ENCODE measurements at places on chromosomes 7 and 10.

DNA sequence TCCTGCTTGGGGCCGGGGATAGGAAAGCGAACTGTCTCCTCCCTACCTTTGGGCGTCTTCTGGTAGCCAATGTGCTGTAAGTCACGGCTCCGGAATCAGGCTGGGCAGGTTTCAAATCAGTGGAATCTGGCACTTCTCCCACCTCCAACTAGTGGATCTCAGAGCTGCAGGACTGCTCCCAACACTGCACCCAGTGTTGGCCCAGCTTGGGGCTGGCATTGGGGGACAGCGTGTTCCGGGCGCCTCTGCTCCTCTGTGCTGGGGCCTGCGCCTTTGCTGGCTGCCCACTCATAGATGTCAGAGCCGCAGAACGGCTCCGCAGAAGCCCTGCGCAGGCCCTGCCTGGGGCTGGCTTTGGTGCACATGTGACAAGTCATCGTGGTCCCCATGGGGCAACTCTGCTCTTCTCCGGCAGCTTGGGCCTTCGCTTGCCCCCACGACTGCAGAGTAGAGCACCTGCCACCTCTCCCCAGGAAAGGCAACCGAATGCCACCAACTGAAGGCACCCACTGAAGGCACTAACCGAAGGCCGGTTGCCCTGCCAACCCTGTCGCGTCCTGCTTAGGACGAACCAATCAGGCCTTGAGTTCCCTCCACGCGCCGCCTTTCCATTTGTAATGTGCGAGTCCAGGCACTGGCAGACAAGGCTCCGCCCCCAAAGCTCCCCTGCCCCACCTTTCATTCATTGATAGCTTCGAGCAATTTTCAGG, 85.5 kb upstream of the ABI1 start:
- no peak for DNase-seq

DNA sequence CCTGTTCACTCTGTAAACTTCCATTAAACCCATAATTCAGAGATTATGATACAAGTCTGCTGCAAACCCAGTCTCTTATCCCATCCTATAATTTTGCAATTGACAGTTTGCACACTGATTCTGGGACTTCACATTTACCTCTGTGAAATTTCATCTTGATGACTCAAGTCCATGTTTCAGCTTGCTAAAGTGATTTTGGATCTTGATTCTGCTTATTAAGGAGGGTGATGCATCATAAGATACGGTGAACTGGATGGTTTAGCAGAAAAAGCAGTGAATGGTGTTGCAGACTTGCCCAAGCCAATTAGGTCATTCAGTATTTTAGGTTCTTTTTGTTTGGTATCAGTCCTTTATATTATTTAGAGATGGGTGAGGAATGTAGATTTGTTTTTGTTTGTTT, 125.5 kb upstream of the PODXL start:
- no peak for DNase-seq

- no peak for DNase-seq
These were observed 45.9 kb upstream of the C10orf90 start for GRCh38 chr10:126716366-126716765.

DNA sequence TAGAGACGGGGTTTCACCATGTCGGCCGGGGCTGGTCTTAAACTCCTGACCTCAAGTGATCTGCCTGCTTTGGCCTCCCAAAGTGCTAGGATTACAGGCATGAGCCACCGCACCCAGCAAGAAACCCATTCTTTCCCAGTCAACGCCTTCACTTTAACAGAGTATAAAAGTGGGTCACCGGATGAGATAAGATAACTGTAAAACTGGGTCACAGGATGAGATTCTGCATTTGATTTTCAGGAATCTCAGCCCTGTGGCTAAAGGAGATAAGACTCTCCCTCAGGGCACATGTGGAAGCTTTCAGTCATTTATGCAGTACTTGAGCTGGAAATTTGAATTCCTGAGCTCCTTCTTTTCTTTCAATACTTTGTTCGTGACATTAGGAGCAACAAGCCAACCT, 70.8 kb downstream of the LRRC17 start:
- DNase-seq = no peak

GRCh38 chr10:52258799-52259425, 55.2 kb upstream of the DKK1 start:
- DNase-seq = no peak

GRCh38 chr7:83936056-83936708, 258.4 kb downstream of the SEMA3A start:
- no peak for DNase-seq

GRCh38 chr10:91864744-91865143, 44.5 kb downstream of the FGFBP3 start:
- DNase-seq = no peak

- DNase-seq = no peak
These were observed 202.2 kb upstream of the ETV1 start for GRCh38 chr7:14191686-14192098.

DNA sequence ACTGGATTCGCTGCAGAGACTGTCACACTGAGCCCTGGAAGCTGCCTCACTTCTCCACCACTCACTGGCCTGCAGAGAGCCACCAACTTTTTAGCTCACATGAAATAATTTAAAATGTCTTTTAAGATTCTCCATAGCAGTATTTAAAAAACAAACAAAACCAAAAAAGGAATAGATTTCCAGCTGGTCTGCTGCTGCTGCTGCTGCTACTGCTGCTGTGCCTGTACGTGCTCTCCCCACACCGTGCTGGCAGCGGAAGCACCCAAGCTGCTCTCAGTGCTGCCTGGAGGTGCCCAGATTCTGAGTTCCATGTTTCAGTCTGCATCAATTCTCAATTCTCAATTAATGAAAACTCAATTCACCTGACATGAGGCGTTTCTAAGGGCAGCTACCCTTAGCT, 146.0 kb downstream of the USP6NL start:
- no peak for DNase-seq

GRCh38 chr10:99207340-99207739, 28.3 kb downstream of the HPSE2 start:
- DNase-seq = no peak

- DNase-seq = no peak
These were observed 231.8 kb downstream of the KCNMA1 start for GRCh38 chr10:77405771-77406241.

- DNase-seq = no peak
These were observed 124.5 kb downstream of the PRPF18 start for GRCh38 chr10:13711291-13711690.

DNA sequence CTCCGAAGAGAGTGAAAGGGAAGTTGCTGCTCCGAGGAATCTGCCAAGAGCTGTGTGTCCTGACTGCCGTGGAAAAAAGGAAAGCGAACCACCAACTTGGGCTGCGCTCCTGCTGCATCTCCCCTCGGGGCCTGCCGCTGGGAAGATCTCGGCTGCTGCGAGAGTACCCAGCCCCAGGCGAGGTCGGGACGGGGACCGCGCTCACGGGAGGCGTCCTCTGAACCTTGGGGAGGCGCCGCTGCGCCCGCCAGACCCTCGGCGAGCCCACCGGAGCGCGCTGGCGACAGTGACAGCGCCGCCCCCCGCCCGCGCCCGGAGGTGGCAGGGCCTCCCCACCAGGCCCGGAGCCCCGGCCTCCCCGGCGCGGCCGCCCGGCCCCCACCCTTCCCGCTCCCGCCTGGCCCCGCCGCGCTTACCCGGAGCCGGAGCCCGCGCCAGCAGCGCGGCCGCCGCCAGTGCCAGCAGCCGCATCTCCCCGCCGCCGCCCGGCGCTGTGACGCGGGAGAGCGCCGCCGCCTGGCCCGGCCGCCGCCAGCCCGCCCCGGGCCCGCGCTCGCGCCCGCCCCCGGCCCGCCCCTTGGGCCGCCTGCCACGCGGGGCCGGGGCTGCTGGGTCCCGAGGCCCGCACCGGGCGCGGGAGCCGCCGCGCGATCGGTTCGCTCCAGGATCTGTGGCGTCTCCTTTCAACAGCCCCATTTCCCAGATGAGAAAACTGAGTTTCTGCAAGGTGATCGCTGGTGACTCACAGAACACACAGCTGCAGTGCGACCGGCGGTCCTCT, at the start of gene VSTM4:
VSTM4 (minus strand) TSS at position 508 of the 781 bp plus-strand sequence; CDS start at position 471, 37 bp downstream.
- DNase-seq = no peak

GRCh38 chr7:39085590-39086049, 107.9 kb downstream of the POU6F2 start:
- DNase-seq = no peak

DNA sequence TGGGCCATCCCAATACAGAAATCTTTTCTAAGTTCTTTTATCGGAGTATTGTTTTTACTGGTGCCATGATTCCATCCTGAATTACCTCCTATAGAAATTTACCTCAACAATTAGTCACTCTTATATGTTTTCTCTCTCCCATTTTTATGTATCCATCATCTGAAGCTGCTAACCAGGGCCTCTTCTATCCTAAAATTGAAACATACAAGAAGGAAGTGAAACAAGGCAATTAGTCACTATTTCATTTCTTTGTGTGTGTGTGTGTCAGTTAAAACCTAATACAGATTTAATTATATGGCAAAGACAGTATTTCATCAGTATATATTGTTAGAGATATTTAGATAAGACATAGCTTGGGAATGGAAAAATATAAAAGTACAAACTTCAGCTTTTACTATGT, 148.4 kb upstream of the AHR start:
- no peak for DNase-seq

DNA sequence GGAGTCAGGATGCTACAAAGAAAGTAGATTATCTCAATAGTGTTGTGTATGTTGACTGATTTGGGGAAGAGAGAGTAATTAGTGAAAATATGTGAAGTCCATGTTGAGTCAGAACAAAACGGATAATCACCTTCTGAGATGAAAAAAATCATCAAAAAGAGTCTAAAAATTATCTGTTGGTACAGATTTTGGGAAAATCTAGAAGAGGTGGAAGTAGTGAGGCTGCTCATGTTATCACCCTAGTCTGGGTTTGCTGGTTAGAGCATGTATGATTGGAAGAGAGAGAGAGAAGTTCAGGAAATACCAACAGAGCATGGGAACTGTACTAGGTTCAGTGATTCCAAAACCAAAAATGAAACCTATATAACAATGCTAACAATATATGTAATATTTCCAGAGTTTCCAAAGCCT, 12.3 kb downstream of the RPA3 start:
- DNase-seq = no peak

DNA sequence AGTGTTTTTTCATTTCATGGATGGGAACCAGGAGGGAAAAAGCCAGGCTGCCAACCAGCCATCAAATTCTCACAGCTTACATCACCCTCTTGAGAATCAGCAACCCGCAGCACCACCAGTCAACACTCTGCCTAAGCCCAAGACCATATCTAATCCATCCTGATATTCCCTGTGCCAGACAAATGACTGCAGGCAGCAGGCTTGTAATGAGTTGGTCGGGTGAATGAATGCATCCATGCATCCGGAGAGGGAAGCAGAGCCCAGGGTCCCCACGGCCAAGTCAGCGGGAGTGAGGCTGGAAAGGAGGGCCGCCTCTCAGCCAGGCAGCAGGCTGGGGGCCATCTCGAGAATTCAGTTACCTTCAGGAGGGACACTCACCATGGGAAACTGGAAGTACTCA, 46.9 kb downstream of the SLIT1 start:
- no peak for DNase-seq

GRCh38 chr7:149725426-149725821, 48.0 kb downstream of the ZNF467 start:
- DNase-seq = no peak

DNA sequence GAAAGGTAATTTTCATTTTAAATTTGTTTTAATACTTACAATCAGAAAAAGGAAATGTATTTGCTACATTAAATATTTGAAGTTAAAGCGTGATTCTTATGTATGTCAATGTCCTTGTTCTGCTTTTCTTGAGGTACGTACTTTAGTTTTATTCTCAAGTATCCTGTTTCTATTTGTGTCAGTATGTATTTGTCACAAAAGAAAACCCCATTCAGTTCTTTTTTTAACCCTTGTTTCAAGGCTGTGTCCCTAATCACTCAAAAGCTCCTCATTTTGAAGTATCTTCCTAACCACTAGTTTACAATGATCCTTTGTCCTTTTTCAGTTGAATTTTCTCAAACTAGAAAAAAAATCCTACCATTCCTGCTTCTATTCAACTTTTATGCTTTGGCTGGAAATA, 25.2 kb downstream of the NHLRC2 start:
- DNase-seq = no peak

GRCh38 chr7:19284136-19284535, 138.9 kb upstream of the FERD3L start:
- DNase-seq = no peak

DNA sequence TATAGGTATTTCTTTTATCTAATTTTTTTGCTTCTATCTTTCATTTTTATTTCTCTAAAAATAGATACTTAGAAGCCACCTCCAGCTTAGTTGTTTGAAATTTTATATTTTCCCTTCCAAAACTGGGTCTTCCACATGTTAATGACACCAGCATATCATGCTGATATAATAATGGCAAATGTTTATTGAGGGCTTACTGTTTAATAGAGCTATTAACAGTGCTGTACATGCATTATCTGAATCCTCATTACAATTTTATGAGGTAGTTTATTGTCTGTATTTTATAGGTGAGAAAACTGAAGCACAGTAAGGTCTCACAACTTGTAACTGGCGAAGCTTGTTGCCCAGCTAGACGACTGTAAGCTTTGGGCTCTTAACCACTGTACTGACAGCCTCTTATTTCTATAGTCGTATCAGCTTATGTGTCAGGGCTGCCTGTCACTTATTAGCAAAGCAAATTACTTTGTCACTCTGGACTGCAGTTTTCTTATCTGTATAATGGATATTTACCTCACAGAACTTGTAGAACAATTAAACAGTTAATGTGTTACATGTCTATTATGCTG, 51.2 kb downstream of the ANKIB1 start:
- DNase-seq = no peak

- no peak for DNase-seq
These were observed 338.7 kb downstream of the SORCS1 start for GRCh38 chr10:106825576-106826364.

DNA sequence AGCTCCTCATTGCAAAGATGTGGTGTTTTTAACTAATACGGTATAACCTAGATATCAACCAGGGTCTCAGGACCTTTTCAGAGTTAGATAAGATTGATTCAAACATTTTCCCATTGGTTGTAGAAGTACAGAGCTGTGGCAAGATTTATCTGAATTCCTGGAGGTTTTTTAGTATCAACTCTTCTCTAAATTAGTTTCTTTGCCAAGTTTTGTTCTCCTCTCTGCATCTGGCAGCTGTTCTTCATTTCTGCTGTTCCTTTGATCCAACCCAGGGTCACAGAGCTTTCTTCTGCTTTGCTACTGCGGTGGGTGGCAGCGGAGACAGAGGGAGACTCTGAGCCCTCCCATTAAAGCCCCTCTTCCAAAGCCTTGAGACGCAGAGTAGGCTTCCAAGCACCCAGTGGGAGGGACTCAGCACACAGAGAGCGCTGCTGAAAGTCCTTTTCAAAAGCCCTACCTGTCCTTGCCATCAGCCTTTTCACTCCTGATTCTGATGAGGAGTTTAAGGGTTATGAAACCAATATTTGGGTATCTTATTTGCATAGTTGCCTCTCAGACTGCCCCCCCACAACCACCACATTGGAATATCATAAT, 146.3 kb upstream of the EEPD1 start:
- no peak for DNase-seq

DNA sequence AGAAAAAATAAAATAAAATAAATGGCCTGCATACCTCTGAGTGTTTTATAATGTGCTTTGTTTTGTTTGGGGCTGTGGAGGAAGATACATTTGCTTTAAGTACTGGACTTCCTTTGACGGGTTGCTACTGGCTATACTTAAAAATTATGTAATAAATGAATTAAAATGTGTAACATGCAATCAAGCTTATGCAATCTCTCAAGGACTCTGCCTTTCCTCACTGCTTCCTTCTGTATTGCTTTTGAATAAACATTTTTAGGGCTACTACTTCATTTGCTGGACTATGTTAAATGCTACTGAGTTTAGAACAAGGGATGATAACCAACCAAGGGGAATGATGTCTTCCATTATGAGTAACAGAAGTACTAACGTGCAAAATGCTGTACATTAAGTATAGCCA, 91.6 kb downstream of the ETV1 start:
- no peak for DNase-seq
